ENCODE measurements at places on chromosomes 6 and 20.

DNA sequence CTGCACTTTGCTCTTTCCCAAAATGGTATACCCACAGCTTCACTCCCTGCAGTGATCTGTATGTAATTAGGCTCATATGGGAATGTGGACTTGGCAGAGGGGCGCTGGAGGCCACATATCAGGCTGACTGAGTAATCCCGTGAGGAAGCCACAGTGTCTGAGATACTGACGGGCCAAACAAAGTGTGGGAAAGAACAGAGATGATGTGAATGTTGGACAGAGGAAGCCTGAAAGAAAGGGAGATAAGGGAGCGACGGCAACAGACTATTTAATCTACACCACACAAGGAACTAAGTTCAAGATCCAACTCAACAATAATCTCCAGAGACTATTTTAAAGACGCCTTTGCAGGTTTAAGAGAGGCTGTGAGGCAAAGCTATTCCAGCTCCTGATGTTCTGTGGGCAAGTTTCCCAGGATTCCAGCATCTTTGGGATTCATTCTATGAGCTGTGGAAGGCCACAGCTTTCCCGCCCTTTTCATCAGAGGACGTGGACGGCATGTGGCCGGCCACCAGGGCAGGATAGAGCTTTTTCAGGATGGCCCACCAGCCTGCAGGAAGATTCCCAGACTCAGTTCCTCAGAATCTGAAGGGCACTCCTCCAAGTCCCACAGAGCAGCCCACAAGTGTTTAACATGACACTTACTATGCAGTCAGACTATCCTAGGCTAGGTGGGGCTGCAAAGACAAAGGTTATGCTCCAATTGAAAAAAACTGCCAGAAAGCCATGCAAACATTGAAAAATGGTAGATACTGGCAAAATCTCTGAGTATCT is 237.5 kb downstream of the ATXN1 start:
- peak; percentile 78 for DNase-seq

DNA sequence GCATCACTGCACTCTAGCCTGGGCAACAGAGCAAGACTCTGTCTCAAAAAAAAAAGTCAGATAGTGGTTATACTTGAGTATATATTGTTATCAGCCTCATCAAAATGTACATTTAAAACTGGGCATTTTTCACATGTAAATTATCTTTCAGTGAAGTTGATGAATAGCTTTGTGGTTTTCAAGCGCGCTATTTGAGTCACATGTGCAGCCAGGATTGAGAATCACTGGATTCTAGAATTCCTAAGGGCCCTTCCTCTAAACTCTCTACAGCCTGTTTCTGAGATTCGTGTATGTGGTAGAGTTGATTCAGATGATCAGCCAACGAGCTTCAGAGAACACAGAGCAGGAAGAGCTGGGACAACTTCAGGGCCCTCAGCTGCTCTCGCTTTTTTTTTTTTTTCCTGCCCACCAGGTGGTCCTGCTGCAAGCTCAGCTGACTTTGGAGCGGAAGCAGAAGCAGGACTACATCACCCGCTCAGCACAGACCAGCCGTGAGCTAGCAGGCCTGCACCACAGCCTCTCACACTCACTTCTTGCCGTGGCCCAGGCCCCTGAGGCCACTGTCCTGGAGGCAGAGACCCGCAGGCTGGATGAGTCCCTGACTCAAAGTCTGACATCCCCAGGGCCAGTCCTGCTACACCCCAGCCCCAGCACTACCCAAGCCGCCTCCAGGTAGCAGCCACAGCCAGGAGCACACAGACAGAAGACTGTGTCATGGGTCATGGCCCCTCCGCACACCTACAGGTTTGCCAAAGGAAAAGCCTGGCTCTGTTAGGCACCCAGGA is 18.3 kb downstream of the C20orf173 start:
- DNase-seq: no peak

GRCh38 chr6:112286500-112287144 is 32.3 kb upstream of the LAMA4 start:
- DNase-seq: no peak

DNA sequence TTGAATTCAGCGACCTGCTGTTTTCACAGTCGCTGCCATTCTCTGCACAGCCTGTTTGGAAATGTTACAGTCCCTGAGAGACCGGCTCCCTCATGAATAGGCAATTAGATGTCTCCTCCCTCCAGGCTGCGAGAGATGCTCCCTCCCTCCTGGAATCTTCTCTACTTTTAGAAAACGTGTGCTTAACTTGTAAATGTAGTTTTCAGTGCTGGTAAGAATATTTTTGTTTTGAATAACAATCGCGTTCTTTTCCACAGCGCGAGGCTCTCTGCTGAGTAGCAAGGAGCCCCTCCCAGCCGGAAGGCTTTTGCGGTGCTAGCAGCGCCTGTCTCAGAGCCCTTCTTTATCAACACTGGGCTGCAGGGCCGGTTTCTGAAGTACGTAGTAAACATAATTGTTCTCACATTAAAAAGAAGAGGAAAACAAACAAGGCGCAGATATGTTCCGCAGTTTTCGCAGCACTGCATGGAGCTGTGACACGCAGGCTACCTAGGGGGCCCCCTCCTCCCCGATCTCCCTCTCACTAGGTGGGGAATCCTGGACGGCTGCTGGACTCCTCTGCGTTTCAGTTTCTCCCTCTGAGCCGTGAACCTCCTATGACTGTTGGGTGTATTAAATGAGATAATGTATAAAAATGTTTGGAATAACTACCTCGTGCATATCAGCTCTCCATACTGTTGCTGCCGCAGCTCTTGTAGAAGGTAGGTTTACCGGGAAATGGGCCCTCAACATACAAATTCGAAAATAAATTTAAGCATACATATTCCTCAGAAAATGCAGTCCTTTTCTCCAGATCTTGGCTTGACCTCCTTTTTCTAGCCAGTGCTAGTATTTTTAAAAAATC is 79.0 kb upstream of the SPACA1 start:
- peak; percentile 3 for DNase-seq

DNA sequence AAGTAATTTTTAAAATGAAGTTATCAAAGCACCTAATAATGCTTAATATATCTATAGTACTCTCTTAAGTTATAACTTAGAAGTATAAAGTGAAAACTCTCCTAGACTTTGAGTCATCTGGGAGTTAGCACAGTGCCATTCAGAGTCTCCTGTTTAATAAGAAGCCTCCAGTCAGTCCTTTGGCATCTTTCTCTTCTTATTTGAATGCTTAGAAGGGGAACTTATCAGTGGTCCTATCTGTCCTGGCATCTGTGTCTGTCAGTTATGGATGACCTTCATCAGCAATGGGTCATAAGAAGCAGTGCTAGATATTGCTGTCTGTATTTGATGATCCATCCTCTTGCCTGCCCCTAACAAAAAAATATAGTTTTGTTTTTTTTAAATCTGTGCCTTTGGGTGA is 15.2 kb downstream of the TMEM200A start:
- DNase-seq: no peak

DNA sequence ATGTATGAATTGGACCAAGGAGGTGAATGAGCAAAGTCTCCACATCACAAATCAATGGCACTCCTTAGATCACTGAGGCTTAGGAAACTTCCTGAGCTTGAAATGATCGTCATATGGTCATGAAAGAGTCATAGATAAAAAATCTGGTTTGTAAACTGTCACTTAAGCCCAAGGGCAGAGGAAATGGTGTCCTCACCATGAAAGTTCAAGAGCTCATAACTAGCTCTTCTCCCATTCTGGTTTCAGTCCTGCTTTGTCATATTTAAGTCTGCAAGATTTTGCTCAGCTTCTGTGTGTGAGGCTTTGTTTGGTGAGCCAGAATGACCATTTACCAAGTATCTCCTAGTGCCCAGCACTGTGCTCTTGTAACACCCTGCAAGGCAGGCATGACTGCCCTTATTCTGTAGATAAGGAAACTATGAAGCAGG is 60.5 kb downstream of the GJA10 start:
- peak; percentile 83 for DNase-seq

DNA sequence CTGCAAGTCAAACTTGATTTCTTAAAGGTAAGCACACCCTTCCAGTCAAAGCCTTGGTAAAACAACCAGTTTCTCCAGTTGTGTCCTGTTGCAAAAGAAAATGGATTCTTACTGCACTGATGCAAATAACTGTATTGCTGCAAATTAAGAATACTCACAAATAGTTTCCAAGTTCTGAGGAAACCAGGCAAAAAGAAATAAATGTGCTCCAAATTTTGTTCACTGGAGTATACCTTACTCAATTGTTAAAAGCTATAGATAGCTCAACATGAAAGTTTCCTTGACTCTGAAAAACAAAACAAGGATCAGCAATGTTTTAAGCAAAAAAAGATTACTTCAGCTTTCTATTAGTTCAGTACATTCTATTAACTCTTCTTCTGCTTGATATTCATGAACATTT is 75.2 kb downstream of the SLC16A10 start:
- DNase-seq: no peak

Measured in ELR (cell line).